ENCODE measurements at places on chromosomes 7 and 10.

DNA sequence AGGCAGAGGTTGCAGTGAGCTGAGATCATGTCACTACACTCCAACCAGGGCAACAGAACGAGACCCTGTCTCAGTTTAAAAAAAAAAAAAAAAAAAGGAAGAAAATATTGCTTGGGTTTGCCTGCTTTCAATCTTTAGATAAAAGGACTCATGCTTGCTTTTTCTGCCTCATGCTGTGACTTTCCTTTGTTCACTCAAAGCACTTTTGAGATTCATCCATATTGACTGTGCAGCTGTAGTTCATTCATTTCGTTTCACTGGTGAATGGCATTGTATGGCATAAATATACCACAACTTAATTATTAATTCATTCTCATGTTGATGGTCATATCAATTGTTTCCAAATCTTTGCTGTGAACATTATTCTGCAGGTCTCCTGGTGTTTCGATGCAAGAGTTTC lies 97.6 kb upstream of the NFE2L3 start:
- DNase-seq, result no peak

- no peak for DNase-seq
Measured at GRCh38 chr7:42170724-42171123, 66.3 kb downstream of the GLI3 start.

- peak; percentile 91 for DNase-seq
Measured at GRCh38 chr7:36128448-36129047, 24.5 kb upstream of the EEPD1 start.

DNA sequence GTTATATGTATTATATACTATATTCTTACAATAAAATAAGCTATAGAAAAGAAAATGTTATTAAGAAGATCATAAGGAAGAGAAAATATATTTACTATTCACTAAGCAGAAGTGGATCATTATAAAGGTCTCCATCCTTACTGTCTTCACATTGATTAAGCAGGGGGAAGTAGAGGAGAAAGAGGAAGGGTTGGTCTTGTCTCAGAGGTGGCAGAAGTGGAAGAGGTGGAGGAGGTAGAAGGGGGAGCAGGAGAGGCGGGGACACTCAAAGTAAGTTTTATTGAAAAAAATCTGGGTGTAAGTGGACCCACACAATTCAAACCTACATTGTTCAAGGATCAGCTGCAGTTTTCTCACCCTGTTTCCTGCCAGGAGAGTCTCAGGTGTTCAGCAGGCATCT lies 28.9 kb upstream of the ERCC6 start:
- DNase-seq, result no peak

- no peak for DNase-seq
Measured at GRCh38 chr10:47077386-47077785, 166.2 kb downstream of the PTPN20 start.

DNA sequence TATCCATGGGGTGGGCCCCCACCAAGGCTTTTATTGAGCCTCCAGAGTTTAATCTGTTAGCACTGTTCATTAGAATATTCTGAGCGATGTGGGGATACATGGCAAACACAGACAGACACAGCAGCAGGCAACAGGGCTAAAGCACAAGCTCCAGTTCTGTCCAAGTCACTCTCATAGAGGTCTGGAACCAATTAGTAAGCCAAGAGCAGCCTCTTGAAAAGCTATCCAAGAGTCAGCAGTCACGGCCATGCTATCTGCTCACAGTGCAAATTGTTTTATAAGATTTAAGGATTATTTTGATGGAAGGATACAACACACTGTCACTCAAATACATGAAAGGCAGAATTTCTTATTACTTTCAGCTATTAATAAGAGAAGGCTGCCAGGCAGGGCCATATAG lies 86.4 kb upstream of the DGKB start:
- no peak for DNase-seq

DNA sequence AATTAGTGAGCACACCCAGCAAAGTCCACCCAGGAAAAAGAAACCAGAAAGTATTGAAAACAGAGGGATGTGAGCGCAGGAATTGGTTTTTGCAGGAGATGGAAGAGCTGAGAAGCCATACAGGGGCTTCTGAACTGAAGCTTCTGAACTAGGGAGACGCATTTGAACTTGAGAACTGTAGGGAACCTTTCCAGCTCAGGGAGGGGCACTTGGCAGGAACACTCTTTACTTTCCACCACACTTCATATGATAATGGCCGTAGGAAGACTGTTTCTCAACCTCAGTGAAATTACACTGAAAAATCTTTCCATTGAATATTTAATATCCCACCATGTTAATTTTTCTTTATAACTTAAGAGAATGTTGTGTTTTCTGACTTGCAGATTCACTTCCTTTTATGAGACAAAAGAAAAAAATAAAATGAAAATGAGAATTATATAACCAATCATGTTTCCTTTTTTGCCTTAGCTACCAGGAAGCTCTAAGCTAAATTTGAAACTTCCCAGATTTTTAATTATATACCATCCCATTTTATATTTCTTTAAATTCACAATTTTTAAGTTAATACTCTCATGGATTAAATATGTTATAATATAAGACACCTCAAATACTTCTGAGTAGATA lies 98.3 kb upstream of the TCF7L2 start:
- DNase-seq, result no peak

- DNase-seq, result no peak
Measured at GRCh38 chr7:105849122-105849855, 27.1 kb downstream of the ATXN7L1 start.

DNA sequence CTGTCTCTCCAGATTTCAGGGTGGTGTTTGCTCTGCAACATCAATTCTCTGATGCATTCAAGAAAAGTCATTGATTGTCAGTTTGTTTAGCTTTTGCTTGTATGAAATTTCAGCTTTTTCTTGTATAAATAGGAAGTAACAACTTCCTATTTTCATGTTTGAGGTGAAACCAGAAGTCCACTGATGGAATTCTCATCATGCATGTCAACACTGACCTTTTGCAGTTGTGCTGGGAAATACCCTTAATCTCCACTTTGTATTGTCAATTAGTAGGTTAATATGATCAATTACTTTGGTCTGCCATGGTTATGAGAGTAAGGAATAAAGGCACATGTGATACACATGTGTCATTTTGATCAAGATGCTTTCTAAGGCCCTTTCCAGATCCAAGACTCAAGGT lies 208.8 kb upstream of the HPS1 start:
- no peak for DNase-seq

DNA sequence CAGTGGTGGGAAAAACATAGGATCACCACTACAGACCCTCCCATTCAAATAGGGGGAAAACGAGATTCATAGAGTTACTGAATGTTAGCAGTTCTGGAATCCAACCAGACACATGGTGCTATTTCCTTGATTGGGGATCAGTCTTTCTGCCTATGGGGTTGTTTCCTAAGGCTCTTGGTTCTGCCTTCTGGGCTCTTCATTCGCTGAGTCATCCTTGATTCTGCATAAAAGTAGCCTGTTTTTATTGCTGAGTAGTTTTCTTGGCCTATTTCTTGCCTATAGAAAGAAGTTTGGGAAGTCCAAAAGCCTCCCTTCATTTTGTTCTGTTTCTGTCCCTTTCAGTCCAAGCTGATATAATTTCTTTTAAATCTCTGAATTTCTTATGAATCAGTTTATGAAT lies 99.3 kb upstream of the OIT3 start:
- DNase-seq, result no peak

DNA sequence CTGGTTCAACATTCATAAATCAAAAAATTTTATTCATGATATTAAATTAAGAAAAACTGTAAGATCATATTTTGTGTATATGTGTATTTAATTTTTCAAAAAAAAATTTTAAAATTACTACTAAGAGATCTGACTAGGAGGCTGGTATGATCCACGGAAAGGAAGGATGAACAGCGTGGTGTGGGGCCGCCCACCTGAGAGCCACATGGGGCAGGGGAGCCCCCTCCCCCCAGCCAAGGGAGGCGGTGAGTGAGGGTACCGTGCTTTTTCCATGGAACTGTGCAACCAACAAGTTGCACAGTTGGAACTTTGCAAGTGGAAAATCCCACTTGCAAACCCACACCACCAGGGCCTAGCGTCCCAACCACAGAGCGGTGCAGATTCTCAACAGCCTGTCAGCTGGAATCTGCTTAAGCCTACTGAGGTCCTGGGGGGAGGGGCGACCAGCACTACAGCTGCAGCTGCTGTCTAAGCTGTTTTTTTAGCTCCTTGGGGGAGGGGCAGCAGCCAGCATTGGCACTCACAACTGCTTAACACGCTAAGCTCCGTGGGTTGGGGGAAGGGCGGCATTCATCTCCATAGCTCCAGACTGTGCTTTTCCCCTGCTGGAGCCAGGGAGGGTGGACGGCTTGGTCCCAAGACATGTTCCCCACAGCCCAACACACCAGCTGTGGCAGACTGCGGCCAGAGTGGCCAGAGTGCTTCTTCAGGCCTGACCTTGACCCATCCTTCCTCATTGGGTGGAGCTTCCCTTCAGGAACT lies 94.2 kb upstream of the IGFBP3 start:
- DNase-seq, result no peak

- no peak for DNase-seq
Measured at GRCh38 chr7:150369748-150370501, 1.3 kb downstream of the REPIN1 start.

GRCh38 chr10:42990721-42991441 lies 86.0 kb upstream of the RET start:
- no peak for DNase-seq

GRCh38 chr10:7710446-7710845 lies 7.3 kb downstream of the ITIH2 start:
- no peak for DNase-seq

DNA sequence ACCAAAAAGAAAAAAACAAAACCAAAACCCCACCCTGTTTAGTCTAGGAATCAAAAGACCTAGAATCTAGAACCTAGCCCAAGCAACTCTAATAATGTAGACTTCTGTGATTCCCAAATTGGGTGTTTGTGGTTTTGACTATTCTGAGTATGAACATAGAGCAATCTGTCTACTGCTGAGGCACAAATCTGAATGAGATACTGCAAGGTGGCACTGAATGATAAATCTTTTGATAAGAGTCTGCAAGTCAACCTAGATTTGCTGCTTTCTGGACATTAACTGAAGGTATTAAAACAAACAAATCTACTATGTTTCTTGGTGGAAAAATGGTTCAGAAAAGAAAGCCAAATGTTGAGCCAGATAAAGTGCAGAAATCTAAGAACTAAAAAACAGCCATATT lies 50.6 kb downstream of the IRF5 start:
- DNase-seq, result no peak

DNA sequence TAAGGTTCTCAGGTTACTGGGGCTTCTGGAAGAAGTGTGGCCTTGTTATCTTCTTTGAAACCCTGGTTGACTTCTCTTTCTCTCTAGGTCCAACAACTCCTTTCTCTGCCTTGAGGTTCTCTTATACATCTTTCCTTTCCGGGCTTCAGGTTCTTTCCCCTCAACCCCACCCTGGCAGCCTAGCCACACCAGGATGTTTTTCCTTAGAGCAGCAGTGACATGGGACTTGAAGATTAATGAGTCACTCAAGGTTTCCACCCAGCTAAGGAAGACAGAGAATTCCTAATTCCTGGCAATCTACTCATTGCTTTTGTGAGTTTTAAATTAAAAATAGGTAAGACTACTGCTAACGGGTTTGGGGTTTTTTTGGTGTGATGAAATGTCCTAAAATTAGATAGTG lies 121.8 kb upstream of the HPS1 start:
- no peak for DNase-seq

- DNase-seq, result no peak
Measured at GRCh38 chr10:86109421-86109820, 257.2 kb downstream of the GRID1 start.

GRCh38 chr10:124520558-124521428 lies 59.2 kb downstream of the LHPP start:
- DNase-seq, result no peak

DNA sequence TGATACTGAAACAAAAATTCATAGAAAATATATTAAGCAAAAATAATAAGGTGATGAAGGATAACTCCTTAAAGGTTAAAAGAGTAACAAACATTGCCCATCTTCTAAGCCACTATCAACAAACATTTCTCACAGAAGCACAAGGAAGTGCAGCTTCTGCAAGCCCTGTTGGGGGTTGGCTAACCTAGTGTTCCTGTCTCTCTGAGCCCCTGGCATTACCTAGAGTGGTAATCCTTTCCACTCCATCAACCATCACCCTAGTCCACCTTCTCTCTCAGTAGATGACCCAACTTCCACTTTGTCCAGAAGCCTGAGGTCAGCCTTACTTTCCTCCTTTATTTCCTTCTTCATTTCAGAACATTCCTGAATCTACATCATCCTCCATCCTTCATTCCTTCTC lies 59.7 kb downstream of the HIPK2 start:
- no peak for DNase-seq

DNA sequence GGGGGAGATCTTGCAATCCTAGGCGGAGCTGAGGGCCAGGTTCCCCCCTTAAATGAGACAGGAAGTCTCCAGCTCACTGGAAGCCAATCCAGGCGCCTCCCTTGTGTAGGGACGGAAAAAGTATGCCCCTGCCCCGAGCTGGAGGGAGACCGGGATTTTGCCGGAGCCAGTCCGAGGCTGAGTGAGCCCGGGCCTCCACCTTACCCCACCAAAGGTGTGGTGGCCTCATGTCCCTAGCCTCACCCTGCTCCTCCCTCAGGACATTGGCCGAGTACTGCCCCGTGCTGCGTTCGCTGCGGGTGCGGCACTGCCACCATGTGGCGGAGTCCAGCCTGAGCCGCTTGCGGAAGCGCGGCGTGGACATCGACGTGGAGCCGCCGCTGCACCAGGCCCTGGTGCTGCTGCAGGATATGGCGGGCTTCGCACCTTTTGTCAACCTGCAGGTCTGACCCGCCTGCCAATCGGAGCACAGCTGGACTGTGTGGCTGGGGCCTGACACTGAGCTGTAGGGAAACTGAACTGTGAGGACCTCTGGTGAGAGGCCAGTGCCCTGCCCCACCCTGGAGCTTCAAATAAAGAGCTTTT lies 2.0 kb downstream of the FBXL15 start:
- peak; percentile 84 for DNase-seq

DNA sequence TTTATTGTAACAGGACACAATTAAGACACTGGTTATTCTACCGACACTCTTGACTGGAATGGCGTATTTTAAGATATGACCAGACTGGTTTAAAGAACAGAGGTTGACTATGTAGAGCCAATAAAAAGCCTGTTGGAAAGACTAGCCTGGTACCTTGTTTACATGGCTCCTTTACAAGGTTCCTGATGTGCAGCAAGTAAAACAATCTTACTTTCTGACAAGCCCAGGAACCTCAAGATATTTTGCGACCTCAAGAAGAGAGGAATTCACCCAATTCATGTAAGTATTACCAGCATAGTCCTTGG lies 14.1 kb downstream of the LARP4B start:
- no peak for DNase-seq

- peak; percentile 18 for DNase-seq
Measured at GRCh38 chr7:142711746-142712616, 37.3 kb upstream of the PRSS1 start.

- peak; percentile 27 for DNase-seq
Measured at GRCh38 chr7:26090927-26091519, 61.0 kb upstream of the NFE2L3 start.

DNA sequence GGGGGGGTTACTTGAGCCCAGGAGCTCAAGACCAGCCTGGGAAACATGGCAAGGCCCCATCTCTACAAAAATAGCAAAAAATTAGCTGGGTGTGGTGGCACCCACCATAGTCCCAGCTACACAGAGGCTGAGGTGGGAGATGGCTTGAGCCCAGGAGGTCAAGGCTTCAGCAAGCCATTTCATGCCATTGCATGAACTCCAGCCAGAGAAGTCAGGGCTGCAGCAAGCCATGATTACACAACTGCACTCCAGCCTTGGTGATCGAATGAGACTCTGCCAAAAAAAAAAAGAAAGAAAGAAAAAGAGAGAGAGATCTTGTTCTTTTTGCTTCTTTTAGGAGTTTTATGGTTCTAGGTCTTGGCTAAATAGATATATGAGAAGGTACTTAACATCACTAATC lies 200.2 kb upstream of the PHYHIPL start:
- DNase-seq, result no peak

All from Calu3 (cell line).